ENCODE measurements at places on chromosomes 2 and 18. TPM values are rescaled to one million over a fixed set of nuclear protein-coding genes. Genes with fewer than 3 reads are reported as not detected.

DNA sequence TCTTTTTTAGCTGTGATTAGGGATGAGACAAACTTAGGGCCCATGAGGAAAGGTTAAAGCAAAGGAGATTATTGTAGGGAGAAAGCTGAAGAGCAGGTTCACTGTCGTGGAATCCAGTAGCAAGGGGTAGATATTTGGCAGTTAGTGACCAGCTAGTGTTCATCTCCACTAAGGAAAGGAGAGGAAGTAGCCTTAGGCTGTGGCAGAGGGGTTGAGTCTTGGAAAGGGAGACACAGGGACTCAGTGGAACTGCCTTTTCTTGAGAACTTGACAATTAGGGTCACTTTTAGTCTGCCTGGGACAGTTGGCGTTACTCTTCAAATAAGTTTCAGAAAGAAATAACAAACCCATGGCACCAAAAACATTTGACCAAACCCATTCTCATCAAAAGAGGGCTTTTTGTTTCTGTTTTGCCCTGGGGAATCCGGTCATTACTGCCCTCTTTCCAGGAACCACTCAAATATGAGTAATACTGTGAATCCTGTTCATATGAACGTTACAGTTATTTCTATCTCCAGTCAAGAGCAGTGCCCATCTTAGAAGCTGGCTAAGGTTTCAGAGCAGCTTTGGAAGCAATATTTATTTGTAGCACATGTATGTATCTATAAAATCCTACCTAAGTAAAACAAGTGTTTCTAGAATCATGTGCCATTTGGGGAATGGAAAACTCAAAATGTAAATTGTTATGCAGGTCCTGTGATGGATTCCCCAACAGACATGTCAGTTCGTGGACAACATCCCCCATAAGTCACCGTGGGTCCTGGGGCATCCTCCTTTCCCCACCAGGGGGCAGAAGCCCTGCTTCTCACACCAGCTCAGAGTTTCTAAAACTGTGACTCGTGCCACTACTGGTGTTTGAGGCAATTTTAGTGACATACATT is 77.3 kb upstream of the PHLPP1 start:
- no peak for DNase-seq

GRCh38 chr2:191070276-191070675 is 56.3 kb upstream of the STAT1 start:
- DNase-seq = no peak

KANSL3 gene
- total RNA-seq = 56.1 TPM

CFC1 gene
- total RNA-seq = not detected

DNA sequence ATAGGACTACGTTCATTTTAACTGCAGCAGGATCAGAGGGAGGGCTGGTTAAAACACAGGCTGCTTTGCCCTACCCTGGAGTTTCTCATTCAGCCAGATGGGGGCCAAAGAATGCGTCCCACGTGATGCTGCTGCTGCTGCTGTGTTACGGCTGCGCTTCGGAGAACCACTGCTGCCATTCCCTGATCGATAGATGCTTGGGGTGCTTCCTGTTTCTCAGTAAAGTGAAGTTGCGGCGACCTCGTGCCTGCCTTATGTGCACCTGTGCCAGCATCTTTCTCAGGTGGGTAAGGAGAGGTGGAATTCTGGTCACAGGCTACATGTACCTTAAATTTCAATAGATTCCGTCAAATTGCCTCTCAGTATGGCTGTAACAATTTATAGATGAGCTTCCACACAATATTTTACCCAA is 24.7 kb upstream of the TOGARAM2 start:
- no peak for DNase-seq

PLGLB1 gene
- total RNA-seq = not detected

- DNase-seq = no peak
These were observed 84.6 kb downstream of the PLCL1 start for GRCh38 chr2:197889041-197889440.

DNA sequence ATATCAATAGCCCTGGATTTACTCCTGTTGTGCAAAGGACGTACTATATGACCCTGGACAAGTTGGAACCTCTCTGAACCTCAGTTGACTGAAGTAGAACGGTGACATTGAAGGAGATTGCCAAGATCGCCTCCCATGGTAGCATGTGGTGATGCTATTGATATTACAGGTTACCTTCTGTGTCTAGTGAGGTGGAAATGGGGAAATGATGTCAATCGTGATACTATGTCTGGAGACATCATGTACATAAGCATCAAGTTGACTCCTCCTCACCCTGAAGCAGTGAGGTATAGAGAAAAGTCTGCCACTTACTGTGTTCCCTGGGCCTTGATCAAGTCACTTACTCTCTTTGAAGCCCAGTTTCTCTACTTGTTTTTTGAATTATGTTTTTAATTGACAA is 93.9 kb downstream of the KLF7 start:
- no peak for DNase-seq

DNA sequence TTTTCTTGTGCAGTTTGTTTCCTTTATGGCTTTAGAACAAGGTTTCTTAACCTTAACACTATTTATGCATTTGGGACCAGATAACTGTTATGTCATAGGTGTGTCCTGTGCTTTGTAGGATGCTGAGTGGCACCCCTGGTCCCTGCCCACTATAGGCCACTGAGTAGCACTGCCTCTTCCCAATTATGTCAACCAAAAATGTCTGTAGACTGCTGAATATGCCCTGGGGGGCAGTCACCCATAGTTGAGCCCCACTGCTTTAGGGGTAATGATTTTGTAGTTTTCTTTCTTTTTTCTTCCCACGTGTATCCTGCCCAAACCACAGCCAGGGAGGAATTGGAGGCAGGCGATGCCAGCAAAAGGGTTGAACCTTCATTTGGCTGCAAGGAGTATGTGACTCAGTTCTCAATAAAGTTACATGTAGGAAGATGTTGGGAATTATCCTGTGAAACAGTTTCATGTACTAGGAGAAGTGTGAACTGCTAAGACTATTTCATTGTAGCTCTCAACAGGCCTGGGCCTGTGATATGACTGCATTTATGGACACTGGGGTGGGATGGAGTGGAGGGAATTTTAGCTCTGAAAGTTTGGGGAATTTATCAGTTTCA is 65.7 kb downstream of the FMNL2 start:
- DNase-seq = no peak

- peak; percentile 65 for DNase-seq
These were observed 25.4 kb upstream of the CHN1 start for GRCh38 chr2:175030380-175031271.

GRCh38 chr2:105751272-105751671 is 6.6 kb downstream of the NCK2 start:
- DNase-seq = no peak

GRCh38 chr18:69664399-69664798 is 263.7 kb downstream of the DOK6 start:
- DNase-seq = no peak

DNA sequence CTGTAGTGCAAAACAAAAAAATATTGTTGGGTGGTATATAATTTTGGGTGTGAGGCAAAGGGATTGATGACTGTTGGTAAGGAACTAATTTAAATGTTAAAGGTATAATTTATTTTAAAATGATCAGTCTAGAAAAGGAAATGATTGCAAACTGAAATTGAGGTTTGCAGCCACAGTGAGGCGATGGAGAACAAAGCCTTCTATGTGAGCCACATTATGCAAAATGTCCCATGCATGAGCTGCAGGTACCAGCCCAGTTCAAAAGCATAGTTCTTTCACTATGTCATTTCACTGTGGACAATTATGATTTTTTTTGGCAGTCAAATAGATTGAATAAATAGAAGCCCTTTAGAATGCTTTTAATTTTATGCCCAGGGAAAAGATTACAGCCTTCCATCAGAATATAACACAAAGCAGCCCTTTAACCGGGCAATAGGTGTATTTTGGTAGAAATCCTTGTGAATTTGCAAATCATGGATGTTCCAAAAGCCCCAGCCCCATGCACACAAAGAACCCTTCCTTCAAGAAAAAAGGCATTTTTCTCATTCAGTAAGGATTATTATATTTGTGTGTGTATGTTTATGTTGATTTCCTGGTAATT is 1.7 kb downstream of the MAP2 start:
- no peak for DNase-seq

DNA sequence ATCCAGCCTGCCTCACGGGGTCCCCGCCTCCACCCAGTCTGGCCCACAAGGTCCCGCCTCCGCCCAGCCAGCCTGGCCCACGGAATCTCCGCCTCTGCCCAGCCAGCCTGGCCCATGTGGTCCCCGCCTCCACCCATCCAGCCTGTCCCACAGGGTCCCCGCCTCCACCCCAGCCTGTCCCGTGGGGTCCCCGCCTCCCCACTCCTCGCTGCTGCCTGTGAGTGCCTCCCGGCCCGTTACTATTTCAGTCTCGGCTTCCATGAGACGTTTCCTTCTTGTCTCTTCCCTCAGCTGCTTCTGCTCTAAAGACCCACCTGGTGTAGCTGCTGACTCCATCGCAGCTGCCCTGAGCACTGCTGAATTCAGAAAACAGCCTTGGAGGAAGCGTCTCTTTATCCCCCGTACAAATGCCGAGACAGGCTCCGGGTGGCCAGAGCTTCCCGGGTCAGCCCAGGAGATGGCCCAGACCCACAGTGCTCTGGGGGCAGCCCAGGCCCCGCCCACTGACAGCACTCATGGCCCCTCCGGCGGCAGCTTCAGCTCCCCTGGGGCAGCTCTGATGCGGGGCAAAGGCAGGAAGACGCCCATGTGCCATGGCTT is 69.8 kb downstream of the NFATC1 start:
- no peak for DNase-seq

CSRNP3 gene
- 2.8 TPM for total RNA-seq

Measured in ascending aorta (tissue), 2 donors.